ENCODE measurements at places on chromosomes 5 and 9.

GRCh38 chr5:89823046-89823445, 586.5 kb downstream of the CETN3 start:
- DNase-seq: no peak

- no peak for DNase-seq
Observed at GRCh38 chr5:52269401-52269800, 518.3 kb upstream of the ITGA1 start.

GRCh38 chr9:77384406-77384805, 207.1 kb downstream of the VPS13A start:
- no peak for DNase-seq

DNA sequence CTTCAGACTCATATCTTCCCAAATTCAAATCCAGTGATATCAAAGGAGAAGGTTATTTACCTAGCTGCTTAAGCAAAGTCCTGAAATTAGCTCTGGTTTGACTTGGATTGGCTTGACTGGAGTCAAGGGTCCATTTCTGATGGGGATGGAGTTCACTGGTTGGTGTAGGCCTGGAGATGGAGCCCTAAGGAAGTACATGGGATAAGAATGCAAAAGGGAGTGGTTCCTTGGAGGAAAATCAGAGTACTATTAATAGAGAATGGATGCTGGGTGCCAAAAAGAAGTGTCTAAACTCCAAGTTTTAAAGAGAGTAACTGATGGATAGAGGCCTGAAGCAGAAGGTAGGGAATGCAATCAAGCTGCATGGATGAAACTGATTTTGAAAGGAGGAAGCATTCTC, 13.8 kb downstream of the TXNDC8 start:
- DNase-seq: no peak

GRCh38 chr5:96008487-96008886, 46.8 kb upstream of the ELL2 start:
- DNase-seq: no peak

DNA sequence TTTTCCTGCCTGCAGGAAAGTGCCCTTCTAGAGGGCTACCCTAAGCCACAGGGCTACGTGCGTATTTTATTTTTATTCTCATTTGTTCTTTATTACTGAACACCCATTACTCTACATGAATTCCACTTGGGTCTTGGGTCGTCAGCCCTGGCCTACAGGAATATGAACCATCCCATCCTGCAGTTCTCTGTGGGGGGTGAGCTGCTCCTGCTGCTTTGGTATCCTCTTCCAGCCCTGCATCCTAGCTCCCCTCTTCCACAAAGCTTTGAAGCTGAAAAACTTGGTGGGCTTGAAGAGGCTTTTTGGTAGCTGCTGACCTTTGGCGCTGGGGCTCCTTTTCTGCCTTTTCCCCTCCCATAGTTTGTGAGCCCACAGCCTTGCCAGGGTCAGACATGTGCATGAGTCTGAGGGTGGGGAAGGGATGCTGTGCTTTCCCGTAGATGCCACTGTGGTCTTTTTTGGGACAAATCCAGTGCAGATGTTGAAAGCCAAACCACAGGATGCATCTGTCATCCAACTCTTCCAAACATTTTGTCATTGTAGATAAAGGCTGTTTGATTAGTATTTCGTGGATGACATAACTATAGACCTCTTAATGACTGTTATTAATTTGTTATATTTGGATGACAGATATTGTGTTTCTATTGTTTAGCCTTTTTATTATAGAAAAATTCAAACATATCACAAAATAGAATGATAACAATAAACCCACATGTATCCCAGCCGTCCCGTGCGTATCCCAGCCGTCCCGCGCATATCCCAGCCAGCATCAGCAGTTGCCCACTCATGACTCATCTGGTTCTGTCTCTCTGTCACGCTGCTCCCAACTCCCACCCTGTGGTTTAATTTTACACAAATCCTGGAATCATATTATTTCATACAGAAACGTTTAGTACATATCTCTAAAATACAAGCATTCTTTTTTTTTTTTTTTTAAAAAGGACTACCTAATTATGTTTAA, 43.9 kb downstream of the SLC46A2 start:
- no peak for DNase-seq

DNA sequence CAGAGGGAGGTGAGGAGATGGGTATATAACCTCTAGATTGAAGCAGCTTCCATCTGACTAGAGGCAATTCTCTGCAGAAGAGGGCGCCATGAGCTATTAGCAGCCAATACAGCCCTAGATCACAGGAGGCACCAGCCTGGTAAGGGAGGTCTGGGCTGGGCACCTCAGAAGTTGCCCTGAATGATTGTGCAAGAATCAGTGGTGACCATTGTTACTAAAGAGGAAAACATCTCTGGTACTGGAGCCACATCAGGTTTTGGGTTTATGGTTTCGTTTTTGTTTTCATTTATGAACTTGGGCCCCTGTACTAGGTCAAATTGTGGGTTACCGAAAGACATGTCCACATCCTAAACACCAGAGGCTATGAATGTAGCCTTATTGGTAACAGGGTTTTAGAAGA, 342.0 kb downstream of the MLLT3 start:
- DNase-seq: no peak

- no peak for DNase-seq
Observed at GRCh38 chr5:160747987-160748386, 104.0 kb downstream of the ATP10B start.

DNA sequence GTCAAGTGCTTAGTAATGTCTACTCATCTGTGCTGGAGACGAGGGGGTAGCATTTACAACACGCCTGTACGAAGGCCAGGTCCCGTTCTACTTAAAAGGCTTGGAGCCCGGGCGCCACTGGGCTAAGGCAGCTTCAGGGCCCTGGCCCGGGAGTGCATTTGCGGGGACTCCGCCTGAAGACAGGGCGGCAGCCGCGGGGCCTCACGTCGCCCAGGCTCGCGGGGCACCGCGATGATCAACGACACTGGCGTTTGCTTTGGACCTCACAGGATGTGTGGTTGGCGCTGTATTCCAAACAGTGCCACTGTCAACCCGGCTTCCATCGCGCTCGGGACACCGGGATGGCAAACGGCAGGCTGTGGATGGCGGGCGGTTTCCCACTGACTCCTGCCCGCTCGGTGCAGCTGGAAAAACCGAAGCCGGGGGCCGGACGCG, 1.1 kb upstream of the TENT4A start:
- no peak for DNase-seq

GRCh38 chr9:79731171-79731890, 159.6 kb downstream of the TLE4 start:
- DNase-seq: no peak

- no peak for DNase-seq
Observed at GRCh38 chr5:118857700-118858099, 130.6 kb downstream of the DTWD2 start.

DNA sequence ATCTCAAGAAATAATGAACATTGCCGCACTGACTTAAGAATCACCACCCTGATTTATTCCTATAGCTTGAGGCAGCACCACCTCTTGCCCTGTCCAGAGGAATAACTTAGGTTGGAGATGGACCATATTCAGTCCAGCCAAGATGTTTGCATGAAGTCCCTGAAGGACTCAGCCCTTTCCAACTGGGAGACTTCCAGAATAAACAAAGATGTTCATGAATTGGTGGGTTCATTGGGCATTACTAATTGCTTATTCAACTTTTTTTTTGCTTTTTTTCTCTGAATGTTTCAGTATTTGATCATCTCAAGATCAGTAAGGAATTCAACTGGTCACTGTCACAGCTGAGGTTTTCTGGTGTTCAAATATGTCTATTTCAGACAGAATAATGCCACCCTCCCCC, 470.6 kb downstream of the CCDC171 start:
- DNase-seq: no peak

DNA sequence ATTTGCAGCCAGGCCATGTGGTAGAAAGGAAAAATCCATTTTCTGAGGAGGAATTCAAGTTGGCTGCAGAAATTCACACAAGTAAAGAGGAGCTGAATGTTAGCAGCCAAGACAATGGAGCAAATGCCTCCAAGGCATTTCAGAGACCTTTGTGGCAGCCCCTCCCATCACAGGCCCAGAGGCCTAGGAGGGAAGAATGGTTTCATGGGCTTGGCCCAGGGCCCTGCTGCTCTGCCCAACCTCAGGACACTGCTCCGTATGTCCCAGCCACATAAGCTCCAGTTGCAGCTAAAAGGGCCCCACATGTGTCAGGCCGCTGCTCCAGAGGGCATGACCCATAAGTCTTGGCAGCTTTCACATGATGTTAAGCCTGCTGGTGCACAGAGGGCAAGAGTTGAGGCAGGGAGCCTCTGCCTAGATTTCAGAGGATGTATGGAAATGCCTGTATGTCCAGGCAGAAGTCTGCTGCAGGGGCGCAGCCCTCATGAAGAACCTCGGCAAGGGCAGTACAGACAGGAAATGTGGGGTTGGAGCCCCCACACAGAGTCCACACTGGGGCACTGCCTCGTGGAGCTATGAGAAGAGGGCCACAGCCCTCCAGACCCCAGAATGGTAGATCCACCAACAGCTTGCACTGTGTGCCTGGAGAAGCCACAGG, 144.2 kb upstream of the EPB41L4A start:
- no peak for DNase-seq

- DNase-seq: no peak
Observed at GRCh38 chr9:15541872-15542271, 11.0 kb upstream of the CCDC171 start.

- no peak for DNase-seq
Observed at GRCh38 chr5:51895834-51896233, 512.6 kb downstream of the ISL1 start.

- no peak for DNase-seq
Observed at GRCh38 chr5:136295914-136296313, 69.4 kb downstream of the TRPC7 start.

- DNase-seq: no peak
Observed at GRCh38 chr9:98242426-98242825, 13.0 kb downstream of the TBC1D2 start.

GRCh38 chr5:53575831-53576230, 15.4 kb downstream of the NDUFS4 start:
- DNase-seq: no peak

DNA sequence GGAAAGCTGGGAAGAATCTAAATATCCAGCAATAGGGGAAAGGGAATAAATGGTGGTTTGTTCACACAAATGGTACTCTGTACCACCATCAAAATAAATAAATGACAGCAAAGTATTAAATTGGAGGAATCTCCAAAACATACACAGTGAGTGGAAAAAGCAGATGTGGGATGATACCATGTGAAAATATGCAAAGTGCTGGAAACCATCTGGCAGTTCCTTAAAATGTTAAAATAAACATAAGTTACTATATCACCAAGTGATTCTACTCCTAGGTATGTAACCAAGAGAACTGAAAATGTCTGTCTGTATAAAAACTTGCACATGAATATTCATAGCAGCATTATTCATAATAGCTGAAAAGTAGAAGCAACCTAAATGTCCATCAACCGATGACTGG, 41.9 kb upstream of the TEX48 start:
- no peak for DNase-seq

DNA sequence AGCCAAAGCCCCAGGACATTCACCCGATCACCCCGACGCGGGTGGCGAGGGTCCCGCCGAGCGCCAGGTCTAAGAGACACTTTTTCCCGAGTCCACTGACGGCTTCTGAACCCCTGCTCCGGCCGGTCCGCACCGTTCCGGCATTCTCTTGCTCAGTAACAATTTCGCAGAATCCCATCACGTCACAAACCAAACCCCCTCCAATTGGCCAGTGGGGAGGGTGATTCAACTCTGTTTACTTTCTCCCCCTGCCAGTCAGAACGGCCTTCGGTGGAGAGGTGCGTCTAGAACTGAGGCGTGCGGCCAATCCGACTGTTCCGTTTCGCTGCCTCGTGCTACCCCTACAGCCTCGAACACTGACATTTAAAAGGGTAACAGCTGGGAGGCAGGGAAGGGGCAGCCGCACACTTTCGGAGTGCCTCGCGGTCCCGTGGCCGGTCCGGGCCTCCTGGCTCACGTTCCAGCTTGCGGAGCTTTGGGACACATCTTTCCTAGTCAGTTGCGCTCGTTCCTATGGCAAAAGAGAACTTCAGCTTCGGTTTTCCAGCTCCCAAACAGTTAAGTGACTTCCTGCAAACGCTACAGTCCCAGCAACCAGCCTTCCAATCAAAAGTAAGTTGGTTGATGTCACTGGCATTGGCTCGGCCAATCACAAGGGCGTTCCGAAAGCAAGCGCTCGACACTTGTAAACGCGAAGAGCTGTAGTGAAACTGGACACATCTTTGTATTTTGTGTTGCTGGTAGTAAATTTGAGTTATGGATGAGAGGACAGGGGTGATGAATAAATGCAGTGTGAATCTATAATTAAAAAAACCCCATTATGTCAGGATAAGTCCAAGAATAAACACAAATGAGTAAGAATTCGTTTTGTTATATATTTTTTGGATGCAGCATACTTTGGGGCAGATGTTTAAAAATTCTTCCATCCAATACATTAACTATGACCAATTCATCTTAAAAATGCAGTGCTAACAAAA, at the start of gene KLF9:
KLF9 (minus strand) TSS at position 859 of the 977 bp plus-strand sequence. CDS start 1,294 bp downstream, outside the sequence.
- peak; percentile 90 for DNase-seq

GRCh38 chr9:76512826-76513225, 53.8 kb downstream of the GCNT1 start:
- no peak for DNase-seq

DNA sequence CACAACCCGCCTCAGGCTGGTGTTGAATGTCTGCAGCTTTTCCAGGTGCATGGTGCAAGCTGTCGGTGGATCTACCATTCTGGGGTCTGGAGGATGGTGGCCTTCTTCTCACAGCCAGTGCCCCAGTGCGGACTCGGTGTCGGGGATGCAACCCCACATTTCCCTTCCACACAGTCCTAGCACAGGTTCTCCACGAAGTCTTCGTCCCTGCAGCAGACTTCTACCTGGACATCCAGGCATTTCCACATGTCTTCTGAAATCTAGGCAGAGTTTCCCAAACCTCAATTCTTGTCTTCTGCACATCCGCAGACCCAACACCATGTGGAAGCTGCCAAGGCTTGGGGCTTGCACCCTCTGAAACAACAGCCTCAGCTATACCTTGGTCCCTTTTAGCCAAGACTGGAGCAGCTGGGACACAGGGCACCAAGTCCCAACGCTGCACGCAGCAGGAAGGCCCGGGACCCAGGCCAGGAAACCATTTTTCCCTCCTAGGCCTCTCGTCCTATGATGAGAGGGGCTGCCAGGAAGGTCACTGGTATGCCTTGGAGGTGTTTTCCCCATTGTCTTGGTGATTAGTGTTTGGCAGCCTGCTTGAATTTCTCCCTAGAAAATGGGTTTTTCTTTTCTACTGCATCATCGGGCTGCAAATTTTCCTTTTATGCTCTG, 18.2 kb downstream of the PSIP1 start:
- DNase-seq: no peak

- no peak for DNase-seq
Observed at GRCh38 chr5:94640176-94640575, 21.7 kb downstream of the SLF1 start.

DNA sequence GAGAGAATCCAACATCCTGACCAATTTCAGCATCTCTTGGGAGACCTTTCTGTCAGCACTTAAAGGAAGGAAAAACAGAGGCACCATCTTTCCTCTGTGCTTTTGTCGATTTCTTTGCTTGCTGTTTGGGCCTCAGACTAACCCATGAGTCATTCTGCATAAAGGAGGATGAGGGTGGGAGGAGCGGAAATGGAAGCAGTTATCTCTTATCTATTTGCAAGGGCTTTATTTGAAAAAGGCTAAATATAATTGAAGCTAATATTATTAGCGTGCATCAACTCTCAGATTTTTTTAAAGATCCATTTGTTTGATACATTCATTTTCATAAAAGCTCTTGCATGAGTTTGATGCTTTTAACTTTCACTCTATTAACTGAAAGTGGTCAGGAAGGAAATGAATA, 72.9 kb downstream of the ZNF622 start:
- no peak for DNase-seq

Measured in CD8-positive, alpha-beta T cell (primary cell).